ENCODE measurements at places on chromosomes 16 and 17.

- no peak for DNase-seq
Measured at GRCh38 chr17:48598736-48599135, 5.2 kb upstream of the HOXB5 start.

GRCh38 chr16:64151990-64152767, 969.7 kb downstream of the CDH11 start:
- no peak for DNase-seq

DNA sequence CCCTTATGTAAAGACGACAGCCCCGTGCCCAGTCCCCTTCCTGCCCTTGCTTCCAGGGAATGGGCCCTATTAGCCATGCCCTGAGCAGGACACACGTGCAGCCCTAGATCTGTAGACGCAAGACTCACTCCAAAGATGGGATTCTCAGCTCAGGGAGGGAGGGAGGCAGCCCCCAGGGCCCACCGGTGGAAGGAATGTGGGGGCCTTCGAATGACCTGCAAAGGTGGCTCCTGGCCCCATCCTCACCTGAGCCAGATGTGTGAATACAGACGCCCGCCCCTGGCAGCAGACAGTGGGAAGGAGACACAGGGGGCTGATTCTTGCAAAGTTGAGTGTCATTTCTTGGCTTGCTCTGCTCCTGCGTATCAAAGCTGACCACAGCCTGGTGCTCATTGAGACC, 47.8 kb downstream of the LITAF start:
- DNase-seq: no peak

DNA sequence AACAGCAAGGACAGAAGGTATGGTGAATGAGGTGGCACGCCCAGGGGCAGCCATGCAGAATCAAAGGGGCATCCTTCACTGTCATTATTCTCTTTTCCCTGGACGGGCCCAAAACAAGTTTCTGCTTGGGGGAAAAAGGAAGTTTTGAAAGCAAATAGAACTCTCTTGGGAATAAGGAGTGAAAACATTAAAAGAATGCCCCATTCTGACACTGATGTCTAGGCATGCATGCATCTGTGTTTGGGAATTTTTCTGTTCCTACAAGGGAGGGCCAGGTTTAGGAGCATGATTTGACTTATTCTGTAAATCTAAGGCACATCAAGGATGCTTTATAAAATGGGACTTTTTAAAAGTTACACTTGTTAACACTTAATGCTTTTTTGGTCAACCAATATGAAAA, 34.3 kb upstream of the SLC12A3 start:
- no peak for DNase-seq

DNA sequence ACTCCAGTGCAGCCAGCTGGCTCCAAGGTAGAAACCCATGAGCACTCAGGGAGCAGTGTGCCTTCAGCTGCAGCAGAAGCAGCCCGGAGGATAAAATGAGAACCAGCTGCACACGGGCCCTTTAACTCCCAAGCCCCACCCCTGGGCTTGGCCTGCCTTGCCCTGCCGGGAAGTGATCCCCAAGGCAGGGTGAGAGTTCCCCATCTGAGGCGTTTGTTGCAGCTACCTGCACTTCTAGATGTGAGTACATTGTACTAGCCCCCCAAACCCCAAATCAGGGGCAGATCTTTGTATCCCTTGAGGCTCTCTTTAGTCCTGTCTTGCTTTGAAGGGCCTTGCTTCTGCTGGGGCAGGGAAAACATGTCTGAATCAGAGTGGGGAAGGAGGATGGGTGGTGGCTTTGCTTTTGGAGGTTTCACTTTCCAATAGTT, at the start of gene MVP:
MVP (plus strand) TSS at position 192 of the 431 bp plus-strand sequence. CDS start 10,088 bp downstream, outside the sequence.
- peak; percentile 81 for DNase-seq

DNA sequence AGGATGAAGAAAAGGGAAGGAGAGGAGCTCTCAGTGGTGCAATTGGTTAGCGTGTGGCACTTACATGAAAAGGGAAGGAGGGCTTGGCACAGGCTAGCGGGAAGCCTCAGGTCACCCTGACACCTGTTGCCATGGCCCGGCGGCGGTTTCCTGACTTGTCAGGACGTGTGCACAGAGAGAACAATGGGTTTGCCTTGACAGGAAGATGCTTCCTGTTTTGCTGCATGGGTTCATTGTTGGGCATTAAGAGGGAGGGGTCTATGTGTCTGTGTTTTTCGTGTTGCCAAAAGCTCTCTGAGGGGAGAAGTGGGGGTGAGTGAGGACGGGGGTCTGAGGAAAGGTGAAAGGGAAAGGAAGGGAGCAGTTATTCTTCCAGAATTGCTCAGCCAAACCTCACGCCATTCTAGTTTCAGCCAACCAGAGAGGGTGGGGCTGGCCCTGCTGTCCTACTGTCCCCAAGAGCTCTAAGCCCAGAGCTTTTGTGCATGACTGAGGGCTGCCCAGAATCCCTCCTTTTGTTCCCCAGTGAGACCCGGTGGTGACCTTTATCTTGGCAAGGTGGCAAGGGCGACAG, 17.1 kb upstream of the CCR7 start:
- peak; percentile 83 for DNase-seq

DNA sequence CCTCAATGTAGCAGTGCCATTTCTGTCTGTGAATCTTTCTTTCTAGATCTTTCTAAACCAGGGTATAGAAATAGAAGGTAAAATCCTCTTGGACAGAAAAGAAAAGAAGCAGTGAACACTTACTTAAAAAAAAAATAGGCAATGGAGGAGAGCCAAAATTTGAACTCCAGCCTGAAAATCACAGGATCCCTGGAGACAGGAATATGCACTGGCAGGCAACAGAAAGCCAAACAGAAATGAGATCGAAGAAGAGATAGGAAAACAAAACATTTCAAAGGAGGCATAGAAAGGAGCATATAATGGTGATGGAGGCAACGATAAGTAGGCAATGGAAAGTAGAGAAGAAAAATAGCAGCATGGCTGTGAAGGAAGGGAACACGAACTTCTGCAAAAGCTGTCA, 253.7 kb upstream of the HSBP1 start:
- no peak for DNase-seq

- DNase-seq: no peak
Measured at GRCh38 chr17:14068542-14069250, 608 bp upstream of the COX10 start.

GRCh38 chr16:60586493-60586892, 1449.7 kb downstream of the CDH8 start:
- no peak for DNase-seq

- DNase-seq: no peak
Measured at GRCh38 chr16:78362524-78363135, 263.2 kb downstream of the WWOX start.

- DNase-seq: no peak
Measured at GRCh38 chr17:142876-143784, 5.8 kb downstream of the SCGB1C2 start.

DNA sequence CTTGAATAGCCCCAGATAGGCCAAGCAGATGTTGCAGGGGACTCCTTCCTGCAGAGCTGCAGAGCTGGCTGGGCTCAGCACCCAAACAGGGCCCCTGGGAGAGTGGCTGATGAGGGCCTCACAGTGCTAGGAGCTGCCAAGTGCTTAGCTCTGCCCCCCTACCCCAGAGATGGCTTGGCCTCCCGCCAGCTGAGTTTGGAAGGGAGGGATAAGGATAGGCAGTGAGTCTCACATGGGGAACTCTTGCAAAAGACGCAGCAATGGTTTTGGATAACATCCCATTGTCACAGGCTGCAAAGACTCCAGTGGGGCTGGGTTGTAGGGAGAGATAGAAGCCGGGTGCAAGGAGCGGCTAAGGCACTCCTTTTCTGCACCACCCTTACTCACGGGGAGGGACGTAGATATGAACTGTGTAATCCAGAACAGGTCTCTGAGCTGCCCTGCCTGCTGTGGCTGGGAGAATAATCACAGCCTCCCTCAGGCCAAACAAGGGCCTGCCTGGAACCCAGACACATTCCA, 52.9 kb upstream of the MAF start:
- DNase-seq: no peak

- no peak for DNase-seq
Measured at GRCh38 chr17:40171750-40172149, 5.5 kb upstream of the RAPGEFL1 start.

GRCh38 chr16:53510704-53511070, 7.7 kb upstream of the AKTIP start:
- no peak for DNase-seq

DNA sequence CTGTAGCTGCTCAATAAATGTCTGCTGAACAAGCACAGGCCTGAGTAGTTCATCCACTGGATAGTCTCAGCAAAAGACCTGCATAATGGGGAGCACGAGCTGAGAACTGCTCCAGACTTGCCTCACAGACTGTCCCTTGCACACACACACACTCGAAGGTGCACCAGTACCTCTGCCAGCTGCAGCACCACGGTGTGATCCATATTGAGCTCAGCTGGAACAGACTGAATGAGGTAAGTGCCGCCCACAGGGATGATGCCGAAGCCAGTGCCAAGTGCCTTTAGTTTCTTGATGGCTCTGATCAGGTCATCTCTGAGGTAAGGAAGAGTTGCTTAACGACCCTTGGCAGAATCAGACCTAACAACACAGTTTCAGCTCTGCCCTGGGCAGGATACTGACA, 11.6 kb downstream of the SNF8 start:
- no peak for DNase-seq

- DNase-seq: peak; percentile 96
Measured at GRCh38 chr17:64020056-64020766, at the start of gene ICAM2. Gene ICAM2, minus strand, starts transcription at chr17:64020633. Its CDS starts 13,942 bp downstream, at chr17:64006691.

DNA sequence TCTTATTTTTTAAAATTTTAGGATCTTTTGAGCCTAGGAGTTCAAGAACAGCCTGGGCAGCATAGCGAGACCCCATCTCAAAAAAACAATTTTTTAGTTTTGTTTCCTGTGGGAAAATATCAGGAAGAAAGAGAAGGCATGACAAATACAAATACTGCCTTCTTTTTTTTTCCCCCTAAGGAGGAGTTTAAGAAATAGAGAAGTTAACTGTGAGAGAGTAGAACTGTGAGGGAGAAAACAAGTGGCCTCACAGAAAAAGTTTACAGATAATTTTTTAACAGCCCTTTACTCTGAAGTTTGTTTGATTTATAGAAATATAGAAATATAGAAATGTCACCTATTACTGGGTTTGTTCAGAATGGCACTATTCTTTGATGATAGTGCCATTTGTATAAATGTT, 21.1 kb downstream of the TTYH2 start:
- DNase-seq: no peak

DNA sequence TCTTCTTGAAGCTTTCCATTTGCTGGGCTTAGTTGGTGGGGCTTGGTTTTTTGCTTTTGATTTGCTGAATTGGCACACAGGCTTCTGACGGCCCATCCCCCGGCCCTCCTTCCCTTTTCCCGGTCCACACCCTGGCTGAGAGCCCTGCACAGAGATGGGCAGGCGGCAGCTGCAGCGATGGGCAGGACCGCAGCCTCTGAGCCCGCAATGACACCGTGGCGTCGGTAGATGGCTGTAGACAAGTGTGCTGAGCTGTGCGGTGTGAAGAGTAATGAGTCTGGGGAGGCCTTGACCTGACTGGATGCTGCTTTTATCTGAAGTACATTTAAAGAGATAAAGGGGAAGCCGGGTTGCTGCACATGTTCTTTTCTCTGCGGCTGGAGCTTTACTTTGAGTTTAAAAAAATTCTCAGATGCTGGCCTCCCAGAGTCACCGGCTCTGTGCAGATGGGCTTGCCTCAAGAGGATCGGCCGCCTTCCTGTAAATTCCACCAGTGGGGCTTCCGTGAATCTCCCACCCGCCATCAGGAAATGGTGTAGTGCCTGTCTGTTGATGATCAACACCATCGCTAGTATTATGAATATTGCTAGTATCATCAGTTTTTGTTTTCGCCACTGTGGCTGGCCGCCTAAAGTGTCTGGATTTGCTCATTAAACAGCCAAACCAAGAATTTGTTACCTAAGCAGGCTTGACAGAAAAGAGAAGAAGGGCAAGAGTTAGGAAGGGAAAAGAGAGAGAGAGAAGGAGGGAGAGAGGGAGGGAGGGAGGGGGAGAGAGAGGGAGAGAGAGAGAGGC, 245.6 kb upstream of the RBFOX1 start:
- DNase-seq: no peak

- no peak for DNase-seq
Measured at GRCh38 chr17:58875261-58875660, 119.6 kb downstream of the PPM1E start.
